ENCODE measurements at places on chromosomes 4 and X. TPM values are rescaled to one million over a fixed set of nuclear protein-coding genes. Genes with fewer than 3 reads are reported as not detected.

Gene ABLIM2
- 36.9 TPM for total RNA-seq

Gene CDS1
- 13.6 TPM for total RNA-seq

Gene C4orf51
- not detected for total RNA-seq

Gene PROM1
- total RNA-seq = 6.3 TPM

Gene P2RY10
- not detected for total RNA-seq

Gene TEC
- 12.6 TPM for total RNA-seq

Gene USP27X
- 4.2 TPM for total RNA-seq

All from upper lobe of left lung (tissue), 6 donors.